ENCODE measurements at places on chromosomes 4 and X.

GRCh38 chr4:173212379-173212778 is 43.8 kb downstream of the GALNT7 start:
- no peak for DNase-seq

GRCh38 chr4:77872723-77873445 is 10.3 kb downstream of the MRPL1 start:
- no peak for DNase-seq

DNA sequence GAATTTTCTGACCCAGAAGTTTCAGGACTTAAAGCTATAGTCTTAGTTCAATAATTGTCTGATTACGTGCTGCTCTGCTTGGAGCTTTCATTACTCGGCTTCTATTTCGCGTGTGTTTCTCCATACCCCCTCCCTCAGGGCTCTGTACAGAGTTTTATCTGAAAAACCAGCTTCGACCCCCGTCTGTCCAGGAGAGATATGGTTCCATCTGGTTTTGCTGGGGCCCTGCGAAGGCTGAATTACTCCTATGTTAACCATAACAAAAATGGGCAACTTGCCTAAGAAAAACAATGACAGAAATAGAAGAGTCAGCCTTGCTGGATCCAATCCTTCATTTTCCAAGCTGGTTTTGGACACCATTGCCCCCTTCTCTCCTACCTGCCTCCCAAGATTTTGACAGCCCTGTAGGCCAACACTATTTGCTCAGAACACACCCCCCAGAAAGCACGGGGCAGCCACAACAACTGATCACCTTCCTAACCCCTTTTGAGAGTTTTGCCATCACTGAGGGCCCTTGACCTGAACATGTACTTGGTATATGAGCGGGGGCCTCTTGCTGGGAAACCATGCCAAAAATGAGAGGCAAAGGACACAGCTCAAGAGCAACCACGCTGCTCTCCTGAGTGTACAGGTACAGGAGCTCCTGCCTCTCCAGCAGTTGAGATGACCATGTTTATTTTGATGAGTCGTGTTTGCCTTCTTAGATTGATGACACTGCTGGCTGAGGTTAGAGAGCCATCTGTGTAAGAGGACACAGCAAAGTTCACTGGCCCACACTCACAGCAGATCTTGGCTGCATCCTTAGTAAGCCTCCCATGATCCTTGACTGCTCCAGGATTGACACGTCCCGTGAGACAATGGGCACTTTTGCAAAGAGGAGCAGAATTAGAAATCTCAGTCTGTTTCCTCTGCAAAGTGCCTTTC is 36.2 kb upstream of the ATP6AP2 start:
- DNase-seq = no peak

- no peak for DNase-seq
Measured at GRCh38 chr4:41413670-41414411, 124.1 kb upstream of the LIMCH1 start.

DNA sequence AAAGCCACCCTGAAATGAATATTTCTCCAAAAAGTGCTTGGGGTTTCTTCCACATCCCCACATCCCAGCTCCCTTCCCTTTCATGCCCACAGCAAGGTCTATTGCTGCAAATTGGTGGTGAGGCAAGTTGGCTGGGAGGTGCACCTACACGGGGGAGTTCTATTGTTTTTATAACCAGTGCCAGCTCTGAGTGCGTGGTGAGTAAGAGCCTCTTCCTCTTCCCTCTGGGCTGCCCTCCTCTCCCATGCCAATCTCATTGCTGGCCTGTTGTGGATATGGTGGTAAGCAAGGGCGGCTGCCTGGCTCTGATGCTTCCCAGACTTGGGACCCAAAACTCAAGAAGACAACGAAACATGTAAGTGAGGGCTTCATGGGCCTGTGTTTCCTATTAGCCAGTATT is 204.3 kb downstream of the SHROOM3 start:
- DNase-seq = no peak

DNA sequence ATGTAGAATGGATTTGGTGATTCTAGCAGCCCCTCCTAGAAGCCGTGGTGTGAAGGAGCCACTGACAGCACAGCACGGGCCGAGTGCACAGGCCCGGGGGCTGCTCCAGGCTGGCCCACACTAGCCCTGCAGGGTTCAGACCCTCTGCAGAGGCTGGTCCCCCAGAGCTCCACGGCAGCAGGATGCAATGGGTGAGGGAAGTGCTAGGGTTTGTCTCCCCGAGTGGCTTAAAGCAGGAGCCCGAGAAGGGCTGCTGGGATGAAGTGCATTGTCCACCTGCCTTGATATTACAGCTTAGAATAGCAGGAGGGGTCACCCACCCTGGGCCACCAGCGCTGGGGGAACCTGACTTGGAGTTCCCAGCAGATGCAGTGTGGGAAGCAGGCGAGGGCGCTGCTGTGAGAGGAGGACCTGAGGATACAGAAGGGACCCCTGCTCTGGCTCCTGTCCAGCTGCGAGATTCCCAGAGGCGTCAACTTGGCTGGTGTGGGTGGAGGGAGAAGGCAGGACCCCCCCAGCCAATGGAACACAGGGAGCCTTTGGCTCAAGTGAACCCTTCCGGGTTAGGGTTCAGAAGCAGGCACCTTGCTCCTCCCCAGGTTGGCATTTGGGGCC is 30.0 kb downstream of the WDR1 start:
- no peak for DNase-seq

DNA sequence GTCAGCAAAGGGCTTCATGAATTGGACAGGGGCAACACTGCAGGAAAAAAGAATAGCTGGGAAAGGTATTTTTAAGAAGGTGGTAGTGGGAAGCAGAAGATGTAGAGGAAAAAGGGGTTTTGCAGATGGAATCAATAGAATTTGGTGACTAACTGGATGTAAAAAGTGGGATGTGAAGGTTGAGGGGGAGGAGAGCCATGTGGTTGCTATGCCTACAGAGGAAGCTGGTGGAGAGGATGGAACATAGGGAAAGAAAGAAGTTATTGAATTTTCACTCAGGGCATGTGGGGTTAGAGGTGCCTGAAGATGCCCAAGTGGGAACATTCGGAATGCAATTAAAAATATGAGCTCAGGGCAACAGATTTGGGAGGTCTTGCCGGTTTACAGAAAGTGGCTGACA is 33.0 kb downstream of the REELD1 start:
- no peak for DNase-seq

DNA sequence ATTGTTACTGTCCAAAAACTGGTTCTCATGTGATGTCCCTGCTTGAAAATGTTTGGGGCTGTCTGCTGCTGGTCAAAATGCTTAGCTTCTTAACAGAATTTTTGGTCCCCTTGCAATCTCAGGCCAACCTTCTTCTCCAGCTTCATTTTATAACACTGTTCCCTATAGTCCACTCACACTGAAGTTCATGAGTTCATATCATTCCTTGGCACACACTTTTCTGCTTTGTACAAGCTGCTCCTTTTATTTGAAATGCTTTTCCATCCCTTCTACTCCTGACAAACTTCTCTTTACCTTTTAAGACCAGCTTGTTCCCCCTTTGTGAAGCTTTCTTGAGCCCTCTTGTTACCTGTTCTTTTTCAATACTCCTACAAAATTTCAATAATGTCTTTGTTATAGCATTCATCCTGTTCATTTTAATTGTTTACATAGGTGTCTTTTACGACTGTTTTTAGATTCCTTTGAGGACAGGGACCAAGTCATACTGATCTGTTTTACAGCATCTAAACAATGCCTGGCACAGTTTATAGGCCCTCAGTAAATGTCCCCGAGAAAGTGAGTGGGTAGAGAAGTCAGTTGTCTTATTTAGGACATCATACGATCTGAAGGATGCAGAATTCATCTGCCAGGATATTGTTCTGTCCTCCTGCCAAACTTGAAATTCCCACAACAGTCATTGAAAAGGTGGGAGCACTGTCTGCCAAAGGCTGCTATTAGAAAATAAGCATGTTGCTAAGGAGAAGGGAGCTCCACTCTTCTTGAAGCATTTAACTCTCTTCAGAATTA is 134.4 kb upstream of the BMPR1B start:
- no peak for DNase-seq

GRCh38 chrX:103919270-103919637 is 43.2 kb upstream of the TMSB15B start:
- DNase-seq = peak; percentile 51

GRCh38 chr4:154039435-154040343 is 250.8 kb upstream of the SFRP2 start:
- DNase-seq = no peak

- DNase-seq = no peak
Measured at GRCh38 chrX:75544786-75545185, 21.9 kb upstream of the ZDHHC15 start.

DNA sequence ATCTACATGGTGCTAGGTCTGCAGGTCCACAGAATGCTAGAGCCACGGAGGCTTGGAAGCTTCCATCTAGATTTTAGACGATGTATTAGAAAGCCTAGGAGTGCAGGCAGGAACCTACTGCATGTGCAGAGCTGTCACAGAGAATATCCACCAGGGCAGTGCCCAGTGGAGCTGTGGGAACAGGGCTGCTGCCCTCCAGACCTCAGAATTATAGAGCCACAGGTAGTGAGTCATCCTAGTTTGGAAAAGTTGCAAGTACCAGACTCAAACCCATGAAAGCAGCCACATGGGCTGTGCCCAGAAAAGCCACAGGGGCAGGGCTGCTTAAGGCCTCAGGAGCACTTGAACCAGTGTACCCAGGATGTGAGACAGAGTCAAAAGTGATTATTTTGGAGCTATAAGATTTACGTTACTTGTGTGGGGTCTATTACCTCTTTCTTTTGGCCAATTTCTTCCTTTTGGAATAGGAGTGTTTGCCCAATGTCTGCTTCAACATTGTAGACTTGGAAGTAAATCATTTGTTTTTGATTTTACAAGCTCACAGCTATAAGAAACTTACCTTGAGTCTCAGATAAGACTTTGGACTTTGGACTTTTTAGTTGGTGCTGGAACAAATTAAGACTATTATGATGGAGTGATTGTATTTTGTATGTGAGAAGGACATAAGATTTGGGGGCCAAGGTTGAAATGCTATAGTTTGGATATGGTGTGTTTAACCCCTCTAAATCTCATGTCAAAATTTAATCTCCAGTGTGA is 143.5 kb upstream of the CHRDL1 start:
- DNase-seq = no peak

DNA sequence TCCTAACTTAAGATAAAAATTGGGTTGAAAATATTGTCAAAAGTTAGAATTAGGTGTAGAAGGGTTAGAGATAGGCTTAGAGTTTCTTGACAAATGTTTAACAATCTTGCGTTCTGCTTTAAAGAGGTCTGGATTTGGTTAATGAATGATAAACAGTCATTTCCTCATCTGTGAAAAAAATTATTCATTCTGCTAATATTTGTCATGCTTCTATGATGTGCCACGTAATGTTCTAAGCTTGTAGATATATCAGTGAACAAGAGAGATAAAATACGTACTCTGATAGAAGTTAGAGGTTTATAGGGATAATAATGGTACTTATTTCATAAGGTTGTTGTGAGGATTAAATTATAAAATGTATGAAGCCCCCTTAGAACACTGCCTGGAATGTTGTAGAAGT is 443.0 kb upstream of the GALNT7 start:
- DNase-seq = no peak

- no peak for DNase-seq
Measured at GRCh38 chrX:13305108-13305507, 14.7 kb downstream of the ATXN3L start.

DNA sequence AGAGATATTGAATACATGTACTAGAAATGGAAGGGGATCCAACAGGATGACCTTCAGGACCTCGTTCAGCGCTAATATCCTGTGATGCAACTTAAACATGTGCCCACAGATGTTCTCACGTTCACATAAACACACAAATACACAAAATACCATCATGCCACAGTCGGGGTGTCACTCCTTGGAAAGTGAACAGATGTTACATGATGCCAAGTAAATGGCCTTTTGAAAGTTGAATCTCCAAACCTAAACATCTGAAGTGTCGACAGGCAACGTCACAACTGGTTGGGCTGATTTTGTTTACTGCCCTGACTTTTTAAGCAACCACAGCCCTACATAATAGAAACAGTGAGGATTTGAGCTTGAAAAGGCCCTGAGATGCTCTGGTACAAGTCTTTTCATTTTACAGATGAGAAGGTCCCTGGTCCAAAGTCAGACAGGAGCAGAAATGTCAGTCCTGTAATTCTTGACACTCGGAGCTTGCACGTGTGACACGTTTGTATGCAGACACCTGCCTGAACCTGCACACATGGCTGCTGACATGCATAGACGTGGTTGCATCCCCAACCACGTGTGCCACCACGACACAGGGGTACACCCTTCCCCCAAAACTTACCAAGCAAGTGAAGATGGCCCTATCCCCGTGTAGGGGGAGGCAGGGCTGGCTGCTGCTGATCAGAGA is 23.5 kb upstream of the BCORL1 start:
- DNase-seq = no peak

Measured in CD4-positive, alpha-beta T cell treated with Interleukin-17A for 1 hour (primary cell).